ENCODE measurements at places on chromosomes 4 and X.

- no peak for DNase-seq
Measured at GRCh38 chrX:65045001-65045400, 68.8 kb upstream of the ZC4H2 start.

GRCh38 chr4:128287141-128287870 is at the start of gene PGRMC2:
PGRMC2 (minus strand) TSS chr4:128287813; CDS start chr4:128287790, 23 bp downstream.
- DNase-seq = no peak

GRCh38 chrX:127459790-127460189 is 592.4 kb downstream of the ACTRT1 start:
- no peak for DNase-seq

- DNase-seq = no peak
Measured at GRCh38 chr4:156962058-156962358, 9.6 kb downstream of the PDGFC start.

DNA sequence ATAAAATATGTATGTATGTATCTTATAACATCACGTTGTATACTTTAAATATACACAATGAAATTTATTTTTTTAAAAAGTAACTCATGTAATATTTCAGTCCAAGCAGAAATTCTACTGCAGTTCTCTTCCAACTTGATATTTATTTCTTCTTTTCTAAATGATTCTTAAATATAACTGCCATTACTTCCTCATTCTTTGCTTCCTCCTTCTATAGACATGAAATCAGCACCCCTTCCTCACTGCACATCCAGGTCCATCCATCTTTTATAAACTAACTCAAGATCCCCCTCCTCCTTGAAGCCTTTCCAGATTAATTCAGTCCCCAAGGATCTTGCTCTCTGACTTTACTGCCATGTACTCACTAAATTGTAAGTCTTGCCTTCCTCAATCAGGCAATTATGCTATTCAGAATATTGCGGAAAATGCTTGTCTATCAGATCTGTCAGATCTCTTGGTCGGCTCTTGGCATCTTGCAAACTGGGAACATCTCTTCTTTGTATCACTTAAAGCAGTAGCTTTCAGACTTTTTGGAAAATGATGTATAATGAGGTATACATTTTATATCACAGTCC is 3.7 kb downstream of the GPRIN3 start:
- DNase-seq = no peak

GRCh38 chrX:137747244-137748043 is 181.5 kb downstream of the ZIC3 start:
- no peak for DNase-seq

DNA sequence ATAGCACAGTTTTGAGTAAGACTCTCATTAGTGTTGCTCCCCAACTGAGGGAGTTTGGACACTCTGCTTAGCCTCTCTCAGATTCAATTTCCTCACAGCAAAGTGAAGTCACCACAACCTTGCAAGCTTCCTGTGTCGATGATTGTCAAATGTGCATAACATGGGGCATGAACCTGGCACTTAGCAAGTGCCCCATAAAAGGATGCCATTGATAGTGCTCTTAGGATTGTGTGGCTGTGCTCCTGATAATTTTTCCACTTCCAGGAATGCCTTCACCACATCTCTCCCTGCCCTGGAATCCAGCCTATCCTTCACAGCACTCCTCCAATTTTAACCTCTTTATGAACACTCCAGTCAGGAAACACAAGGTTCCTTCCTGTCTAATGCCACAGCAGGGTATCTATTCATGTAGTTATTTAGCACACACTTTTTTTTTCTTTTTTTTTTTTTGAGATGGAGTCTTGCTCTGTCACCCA is 309.4 kb downstream of the PPP3CA start:
- DNase-seq = no peak

DNA sequence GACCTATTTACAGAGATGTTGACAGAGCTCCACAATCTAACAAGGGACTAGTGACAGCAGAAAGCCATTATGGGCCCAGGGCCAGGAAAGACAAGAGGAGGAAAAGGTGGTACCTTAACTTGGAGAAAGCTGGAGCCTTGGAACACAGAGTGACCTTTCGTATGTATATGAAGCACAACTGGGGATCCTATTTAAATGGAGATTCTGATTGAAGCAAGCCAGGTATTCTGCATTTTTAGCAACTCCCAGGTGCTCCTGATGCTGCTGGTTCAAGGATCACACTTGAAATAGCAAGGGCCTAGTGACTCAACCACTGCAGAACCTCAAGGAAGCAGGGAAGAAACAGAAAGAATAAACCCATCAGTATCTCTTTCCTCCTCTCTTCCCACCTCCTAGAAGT is 99.4 kb downstream of the TMEM47 start:
- DNase-seq = no peak

DNA sequence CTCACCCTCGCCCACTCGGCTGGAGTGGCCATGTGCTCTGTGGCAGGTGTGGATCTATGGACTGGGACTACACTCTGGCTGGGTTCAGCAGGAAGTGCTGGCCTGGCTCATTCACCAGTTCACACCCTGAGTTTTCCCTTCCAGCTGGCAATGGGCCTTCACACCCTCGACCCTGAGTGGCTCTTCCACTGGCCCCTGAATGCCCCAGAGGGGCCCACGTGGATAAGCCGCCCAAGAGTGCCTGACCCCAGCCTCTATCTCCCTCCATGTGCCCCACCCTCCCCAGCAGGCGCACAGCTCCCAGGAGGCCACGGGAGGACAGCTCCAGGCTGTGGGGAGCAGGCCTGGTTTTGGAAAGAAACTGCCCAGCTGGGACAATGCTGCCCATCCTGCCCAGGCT is 234.1 kb downstream of the AFAP1 start:
- no peak for DNase-seq

GRCh38 chr4:79237851-79238250 is 88.0 kb downstream of the NAA11 start:
- no peak for DNase-seq

GRCh38 chr4:155442267-155443105 is 65.7 kb upstream of the MAP9 start:
- peak; percentile 22 for DNase-seq

- DNase-seq = no peak
Measured at GRCh38 chr4:150962245-150962644, 52.8 kb downstream of the LRBA start.

DNA sequence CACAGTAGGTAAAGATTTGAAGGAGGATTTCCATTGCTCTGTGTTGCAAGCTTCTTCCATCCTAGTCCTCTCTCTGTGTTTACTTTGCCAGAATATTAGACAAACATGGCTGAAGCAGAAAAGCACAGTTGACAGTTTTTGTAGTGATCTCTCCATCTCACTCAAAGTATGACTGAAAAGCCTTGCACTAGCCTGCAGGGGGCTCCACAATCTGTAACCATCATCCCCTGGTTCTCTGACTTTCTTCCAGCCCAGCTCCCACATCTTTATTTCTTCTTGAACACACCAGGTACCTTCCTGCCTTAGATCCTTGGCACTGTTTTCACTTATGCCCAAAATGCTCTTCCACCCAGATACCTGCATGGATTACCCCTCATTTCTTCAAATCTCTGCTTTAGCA is 34.1 kb upstream of the HHIP start:
- no peak for DNase-seq

- DNase-seq = no peak
Measured at GRCh38 chr4:110414561-110414920, 61.4 kb upstream of the ENPEP start.

- no peak for DNase-seq
Measured at GRCh38 chr4:135269125-135269890, 1067.7 kb upstream of the PABPC4L start.

- no peak for DNase-seq
Measured at GRCh38 chrX:54482839-54483593, 13.0 kb downstream of the FGD1 start.

DNA sequence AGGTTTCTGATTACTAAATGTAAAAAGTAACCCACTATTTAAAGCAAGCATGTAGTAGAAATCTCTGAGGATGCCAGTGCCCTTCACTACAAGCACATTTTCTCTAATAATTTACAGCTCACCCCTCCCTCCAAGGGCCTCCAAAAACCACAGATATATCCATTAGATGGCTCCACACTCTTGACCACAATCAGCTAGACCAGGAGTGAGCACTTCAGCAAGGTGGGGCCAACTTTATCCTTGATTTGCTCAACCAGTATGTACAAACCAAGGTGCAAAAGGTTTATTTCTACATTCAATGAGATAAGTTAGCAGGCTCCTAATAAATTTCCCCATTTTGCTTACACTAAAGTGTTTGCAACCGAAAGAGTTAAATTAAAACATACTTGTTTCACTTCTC is 35.8 kb downstream of the RFC1 start:
- DNase-seq = no peak

- no peak for DNase-seq
Measured at GRCh38 chr4:174628191-174628590, 105.9 kb upstream of the HPGD start.

GRCh38 chr4:153154007-153154975 is 50.0 kb upstream of the TRIM2 start:
- peak; percentile 68 for DNase-seq

DNA sequence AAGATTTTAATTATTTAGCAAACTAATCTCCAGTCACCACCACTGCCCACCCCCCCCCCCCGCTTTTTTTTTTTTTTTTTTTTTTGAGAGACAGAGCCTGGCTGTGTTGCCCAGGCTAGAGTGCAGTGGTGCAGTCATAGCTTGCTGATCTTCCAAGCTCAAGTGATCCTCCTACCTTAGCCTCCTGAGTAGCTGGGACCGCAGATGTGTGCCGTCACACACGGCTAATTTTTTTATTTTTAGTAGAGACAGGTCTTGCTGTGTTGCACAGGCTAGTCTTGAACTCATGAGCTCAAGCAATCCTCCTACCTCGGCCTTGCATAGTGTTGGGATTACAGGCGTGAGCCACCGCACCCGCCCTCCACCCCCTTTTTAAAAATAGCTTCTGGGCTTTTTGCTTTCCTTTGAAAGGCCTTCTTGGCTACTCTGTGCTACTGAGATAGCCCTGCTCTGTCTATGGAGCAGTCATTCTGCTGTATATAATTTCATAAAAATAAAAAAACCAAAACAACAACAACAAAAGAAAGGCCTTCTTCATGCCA is 18.7 kb downstream of the TXLNG start:
- no peak for DNase-seq

GRCh38 chr4:73952352-73952751 is 29.5 kb downstream of the PF4 start:
- no peak for DNase-seq

DNA sequence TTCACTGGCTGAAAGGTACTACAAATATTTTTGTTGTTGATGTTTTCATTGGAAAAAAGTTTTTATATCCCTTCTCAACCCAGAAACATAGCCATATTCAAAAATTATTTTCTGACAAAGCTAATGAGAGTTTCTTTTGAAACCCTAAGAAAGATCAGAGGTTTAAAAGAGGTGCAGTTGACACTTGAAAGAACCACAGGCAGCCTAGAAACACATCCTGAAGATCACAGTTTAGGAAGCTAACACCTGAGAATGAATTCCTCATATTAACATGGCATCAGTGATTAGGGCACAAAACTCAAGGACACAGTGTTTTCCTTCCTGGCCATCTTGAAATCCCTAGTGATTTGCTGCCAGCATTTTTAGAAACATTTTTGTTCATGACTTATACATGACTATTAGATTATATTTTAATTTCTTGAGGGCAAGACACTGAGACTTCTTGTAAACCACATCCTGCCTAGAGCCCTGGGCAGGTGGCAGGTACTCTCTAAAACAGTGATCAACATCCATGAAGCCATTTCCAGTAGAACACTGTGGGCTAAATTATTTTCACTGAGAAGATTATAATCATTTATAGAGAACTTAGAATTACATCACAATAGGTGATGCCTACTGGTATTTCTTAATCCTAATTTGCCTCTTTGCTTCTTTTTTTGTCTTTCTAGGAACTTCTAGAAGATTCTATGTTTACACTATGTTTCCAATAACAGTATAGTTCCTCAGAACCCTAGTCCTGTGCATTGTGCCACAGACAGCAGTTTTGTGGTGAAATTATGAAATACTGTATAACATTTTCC is 80.0 kb downstream of the ARSJ start:
- no peak for DNase-seq

DNA sequence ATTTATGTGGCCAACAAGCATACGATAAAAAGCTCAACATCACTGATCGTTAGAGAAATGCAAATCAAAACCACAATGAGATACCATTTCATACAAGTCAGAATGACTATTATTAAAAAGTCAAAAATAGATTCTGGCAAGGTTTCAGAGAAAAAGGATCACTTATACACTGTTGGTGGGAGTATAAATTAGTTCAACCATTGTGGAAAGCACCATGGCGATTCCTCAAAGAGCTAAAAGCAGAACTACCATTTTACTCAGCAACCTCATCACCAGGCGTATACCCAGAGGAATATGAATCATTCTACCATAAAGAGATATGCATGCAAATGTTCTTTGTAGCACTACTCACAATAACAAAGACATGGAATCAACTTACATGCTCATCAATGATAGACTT is 478.7 kb upstream of the GALNTL6 start:
- no peak for DNase-seq

- DNase-seq = no peak
Measured at GRCh38 chr4:11021333-11021732, 336.8 kb upstream of the CLNK start.

GRCh38 chrX:109856974-109857373 is 123.9 kb upstream of the ACSL4 start:
- no peak for DNase-seq

- DNase-seq = no peak
Measured at GRCh38 chrX:40736170-40736505, 796 bp upstream of the MED14 start.

DNA sequence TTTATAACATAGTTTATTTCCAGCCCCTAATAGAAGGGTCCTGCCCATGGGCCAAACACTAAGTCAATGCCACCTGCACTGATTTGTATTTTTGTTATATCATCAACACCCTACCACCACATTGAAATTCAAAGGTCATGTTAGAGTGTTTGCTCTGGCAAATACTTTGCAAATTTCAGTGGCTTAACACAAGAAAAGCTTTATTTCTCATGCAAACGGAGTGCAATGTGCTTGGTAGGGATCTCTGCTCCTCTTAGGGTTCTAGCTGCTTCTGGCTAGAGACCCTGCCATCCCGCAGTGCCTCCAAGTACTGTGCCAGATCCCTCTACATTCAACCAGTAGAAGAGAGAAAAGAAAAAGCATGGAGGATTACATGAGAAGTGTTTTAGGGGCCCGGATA is 230.8 kb upstream of the TET2 start:
- DNase-seq = no peak

GRCh38 chr4:148076964-148077363 is 345.1 kb downstream of the ARHGAP10 start:
- no peak for DNase-seq

DNA sequence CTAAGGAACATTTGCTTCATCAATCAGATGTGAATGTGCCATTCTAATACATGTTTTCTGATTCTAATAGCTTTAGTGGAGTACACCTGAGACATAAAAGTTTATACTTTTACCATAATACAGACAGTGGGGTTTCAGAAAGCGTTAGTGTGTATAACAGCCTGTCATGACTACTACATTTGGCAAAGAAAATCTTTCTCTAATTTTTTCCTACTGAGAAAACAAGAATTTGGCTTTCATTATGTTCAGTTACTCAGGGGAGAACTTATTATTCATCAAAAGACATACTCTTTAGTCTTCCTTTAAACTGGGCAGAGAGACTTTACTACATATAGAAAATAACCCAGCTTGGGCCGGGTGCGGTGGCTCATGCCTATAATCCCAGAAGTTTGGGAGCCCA is 104.9 kb downstream of the PCDH18 start:
- no peak for DNase-seq

- DNase-seq = no peak
Measured at GRCh38 chrX:25295466-25295865, 279.7 kb upstream of the ARX start.

Measured in NCI-H2029 (cell line).